ENCODE measurements at places on chromosomes 7 and 10. TPM values are rescaled to one million over a fixed set of nuclear protein-coding genes. Genes with fewer than 3 reads are reported as not detected.

DNA sequence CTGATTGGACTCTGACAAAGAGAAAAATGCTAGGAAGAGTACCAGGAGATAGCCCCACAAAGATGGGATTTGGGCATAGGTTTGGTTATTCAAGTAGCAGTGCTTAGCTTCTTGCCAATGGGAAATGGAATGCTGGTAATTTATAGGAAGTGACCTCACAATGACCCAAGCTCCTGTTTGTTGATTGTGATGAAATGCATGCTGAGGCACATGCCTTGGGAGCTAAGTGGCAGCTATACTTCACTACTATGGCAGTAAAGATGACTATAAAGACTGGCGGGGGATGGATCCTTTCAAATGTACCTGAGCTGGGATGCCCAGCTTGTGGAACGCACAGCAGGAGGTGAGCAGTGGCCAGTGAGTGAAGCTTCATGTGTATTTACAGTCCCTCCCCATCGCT, 153.8 kb downstream of the ZNF22 start:
- no peak for DNase-seq

- DNase-seq = no peak
Measured at GRCh38 chr7:151940048-151940811, 16.0 kb upstream of the GALNTL5 start.

GRCh38 chr7:47627580-47628283, 45.8 kb upstream of the TNS3 start:
- no peak for DNase-seq

Gene HHEX
- 6.1 TPM for total RNA-seq

Gene NPY
- total RNA-seq = 169 TPM

Gene SH2D4B
- total RNA-seq = not detected

Measured in vagina (tissue), 2 donors.